SK-N-SH (cell line): ENCODE measurements at places on chromosomes 4 and X. TPM values are rescaled to one million over a fixed set of nuclear protein-coding genes. Genes with fewer than 3 reads are reported as not detected.

DNA sequence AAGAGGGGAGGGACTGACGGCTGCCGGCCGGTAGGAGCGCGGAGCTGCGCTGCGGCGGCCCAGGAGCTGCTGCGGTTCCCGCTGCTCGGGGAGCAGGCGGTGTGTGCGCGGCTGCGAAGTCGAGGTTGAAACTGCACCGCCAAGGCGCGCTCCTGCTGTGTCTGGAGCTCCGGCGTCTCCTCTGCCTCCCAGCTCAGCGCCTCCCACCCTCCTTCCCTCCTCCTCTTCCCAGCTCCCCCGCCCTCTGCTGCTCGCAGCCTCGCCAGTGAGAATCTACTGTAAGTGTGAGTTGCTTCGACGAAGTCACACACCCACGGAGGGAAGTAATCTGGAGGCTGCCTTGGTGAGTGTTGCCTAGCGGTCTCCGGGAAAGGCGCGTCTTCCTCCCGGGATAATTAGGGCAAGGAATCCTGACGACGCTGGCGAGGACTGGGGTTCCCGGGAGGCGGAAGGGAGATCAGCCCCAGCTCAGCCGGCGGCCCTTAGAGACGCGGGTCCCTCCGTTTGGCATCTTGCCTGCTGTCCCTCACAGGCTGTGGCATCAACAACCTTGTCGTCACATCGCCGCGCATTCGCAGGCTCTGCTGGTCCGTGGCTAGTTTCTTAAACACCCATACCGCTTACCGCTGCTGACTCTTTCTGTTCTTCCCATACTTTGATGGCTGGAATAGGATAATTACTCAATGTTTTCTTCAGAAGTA, at the start of gene EPHA5:
TSS of gene EPHA5 (minus strand) at position 159 of the 701 bp plus-strand sequence. CDS start 747 bp downstream, outside the sequence.
- no peak within 1 kb of the TSS for H3K27ac ChIP-seq
- peak within 1 kb of the TSS; percentile 27 for H3K4me3 ChIP-seq
- no peaks in the 10 kb centered on the region for H3K36me3 ChIP-seq
- peak; percentile 69 for DNase-seq
- H3K4me1 ChIP-seq, result peaks cover 6% of the 10 kb centered on the region; the same call in 1 of the 2 replicates

- H3K4me3 ChIP-seq, result no peak overlapping the region
- peaks cover 38% of the 10 kb centered on the region for H3K36me3 ChIP-seq
- no peak for DNase-seq
- H3K27ac ChIP-seq, result no peak overlapping the region
These were observed 13.3 kb downstream of the SPCS3 start for GRCh38 chr4:176333076-176333475.

DNA sequence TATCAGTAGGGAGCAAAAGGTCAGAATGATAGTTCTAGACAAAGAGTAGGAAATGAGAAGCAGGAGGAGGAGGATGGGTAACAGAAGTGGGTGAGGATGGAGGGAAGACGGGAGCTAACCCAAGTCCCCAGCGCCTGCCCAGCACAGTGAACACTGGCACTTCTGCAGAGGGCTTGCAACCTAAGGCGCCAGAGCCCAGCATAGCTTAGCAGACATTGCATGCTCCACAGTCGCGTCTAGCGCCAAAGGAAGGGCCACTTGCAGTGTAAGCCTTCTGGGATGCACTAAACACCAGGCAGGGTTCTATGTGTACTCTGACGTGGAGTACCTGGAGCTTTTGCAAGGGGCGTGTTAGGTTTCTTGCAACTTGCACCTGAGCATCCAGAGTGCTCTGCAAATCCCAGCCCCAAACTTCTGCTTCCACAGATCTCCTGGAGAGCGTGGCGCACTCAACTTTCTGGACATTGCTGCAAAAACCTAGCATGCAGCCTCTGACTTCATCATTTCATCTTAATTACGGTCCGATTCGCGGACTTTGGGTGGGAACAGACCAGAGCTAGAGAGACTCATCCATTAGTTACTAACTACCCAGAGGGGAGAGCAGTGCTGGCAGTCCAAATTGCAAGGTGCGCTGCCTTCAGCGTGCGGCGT, 46.5 kb upstream of the NKAP start:
- no peaks in the 10 kb centered on the region for H3K36me3 ChIP-seq
- H3K27me3 ChIP-seq, result peaks cover 76% of the 10 kb centered on the region
- H3K4me3 ChIP-seq, result no peak overlapping the region
- no peaks in the 10 kb centered on the region; the same call in 1 of the 2 replicates for H3K4me1 ChIP-seq
- no peak for DNase-seq

DNA sequence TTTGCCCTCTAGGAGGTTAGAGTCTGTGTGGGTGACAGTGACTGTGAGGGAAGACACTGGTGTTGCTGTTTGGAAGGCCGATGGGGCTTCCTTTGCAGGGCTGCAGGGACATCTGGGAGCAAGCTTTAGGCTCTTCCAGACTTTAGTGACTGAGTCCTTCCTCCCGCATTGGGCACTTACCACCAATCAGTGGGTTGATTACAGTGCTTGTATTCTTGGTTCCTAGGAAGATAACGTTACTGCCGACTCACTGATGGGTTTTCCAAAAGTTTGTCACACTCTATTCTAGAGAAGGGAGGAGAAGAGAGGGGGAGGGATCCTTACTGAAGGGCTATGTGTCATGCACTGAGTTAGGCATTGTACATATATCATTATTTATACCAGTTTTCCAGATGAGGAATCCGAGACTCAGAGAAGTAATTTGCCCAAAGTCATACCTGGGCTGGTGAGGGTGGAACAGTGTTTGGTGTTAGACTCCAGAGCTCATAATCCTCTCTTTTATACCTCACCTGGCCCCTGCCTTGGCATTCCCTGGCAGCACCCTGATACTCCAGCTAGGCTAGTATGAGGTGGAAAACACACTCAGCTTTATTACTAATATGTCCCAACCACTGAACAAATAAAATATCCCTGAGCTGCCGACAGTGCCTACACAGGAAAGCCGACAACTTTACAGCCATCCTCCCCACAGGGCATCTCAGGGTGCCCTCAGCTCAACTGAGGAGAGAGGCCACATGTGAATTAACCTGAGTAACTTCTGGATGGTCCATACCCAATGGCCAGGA, 3.8 kb downstream of the CHST7 start:
- 0 out of 2 replicates have a peak overlapping the region, but pooled peaks have one; percentile 11 for H3K4me3 ChIP-seq
- H3K27ac ChIP-seq, result no peak overlapping the region
- DNase-seq, result no peak
- H3K27me3 ChIP-seq, result no peaks in the 10 kb centered on the region

- H3K27me3 ChIP-seq, result no peaks in the 10 kb centered on the region
- no peaks in the 10 kb centered on the region for H3K4me1 ChIP-seq
- DNase-seq, result peak; percentile 36
- peaks cover 3% of the 10 kb centered on the region for H3K36me3 ChIP-seq
- no peak overlapping the region for H3K27ac ChIP-seq
- H3K4me3 ChIP-seq, result no peak overlapping the region
These were observed 8.8 kb downstream of the WDR13 start for GRCh38 chrX:48606091-48606490.

DNA sequence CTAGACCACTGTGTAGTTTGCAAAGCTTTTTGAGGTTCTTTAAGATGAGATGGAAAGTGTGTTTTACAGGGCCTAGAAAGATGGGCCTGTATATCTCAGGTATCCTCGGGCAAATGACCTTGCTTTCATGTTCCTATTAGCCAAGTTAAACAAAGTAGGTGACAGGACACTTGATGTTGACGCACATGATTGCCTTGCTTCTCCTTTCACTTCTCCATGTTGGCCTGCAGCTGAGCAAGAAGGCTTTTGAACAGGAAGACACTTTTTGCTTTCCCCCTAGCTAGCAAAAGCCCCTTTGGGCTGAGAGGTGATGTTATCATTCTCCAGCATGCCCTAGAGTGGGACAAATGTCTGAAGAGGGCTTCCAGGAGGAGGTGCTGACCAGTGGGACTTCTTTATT, 202.1 kb downstream of the GPC3 start:
- H3K4me3 ChIP-seq, result no peak overlapping the region
- no peaks in the 10 kb centered on the region for H3K36me3 ChIP-seq
- DNase-seq, result no peak
- no peaks in the 10 kb centered on the region for H3K4me1 ChIP-seq

DNA sequence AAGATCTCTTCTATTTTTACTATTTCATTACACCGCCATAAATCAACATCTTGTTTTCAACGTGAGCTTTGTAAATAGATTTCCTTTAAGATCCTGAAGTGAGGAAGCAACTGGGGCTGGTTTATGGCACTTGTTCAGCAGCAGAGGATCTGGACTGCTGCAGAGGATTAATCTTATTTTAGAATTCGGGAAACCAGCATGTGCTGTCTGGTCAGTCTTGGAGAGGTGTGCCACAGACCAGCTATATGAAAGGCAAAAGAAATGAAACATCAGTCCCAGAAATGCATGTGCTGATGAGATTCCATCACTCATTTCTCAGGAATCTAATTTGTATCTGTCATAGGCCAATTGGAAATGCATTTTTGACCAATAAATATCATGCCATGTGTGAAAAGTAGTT, 23.4 kb downstream of the PRDM8 start:
- no peaks in the 10 kb centered on the region for H3K36me3 ChIP-seq
- H3K4me3 ChIP-seq, result no peak overlapping the region
- no peaks in the 10 kb centered on the region for H3K27me3 ChIP-seq
- peaks cover 8% of the 10 kb centered on the region for H3K4me1 ChIP-seq
- DNase-seq, result no peak
- H3K27ac ChIP-seq, result no peak overlapping the region

DNA sequence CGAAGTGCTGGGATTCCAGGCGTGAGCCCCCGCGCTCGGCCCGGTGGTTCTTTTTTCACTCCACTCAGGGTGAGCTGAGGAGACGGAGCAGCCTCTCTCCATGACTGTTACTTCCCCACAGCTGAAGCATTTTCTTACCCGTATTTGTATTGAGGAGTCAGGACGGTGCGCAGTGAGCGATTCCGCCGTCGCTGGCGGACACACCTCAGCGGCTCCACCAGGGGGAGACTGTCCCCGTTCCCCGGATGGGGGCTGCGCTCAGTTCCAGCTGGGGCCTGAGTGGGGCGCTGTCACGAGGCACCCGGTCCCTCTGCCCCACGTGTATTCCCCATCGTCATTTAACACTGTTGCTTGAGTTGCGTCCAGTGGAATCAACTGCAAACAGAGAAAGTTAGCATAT, 844.0 kb upstream of the FRG1 start:
- no peaks in the 10 kb centered on the region for H3K4me1 ChIP-seq
- no peak overlapping the region for H3K4me3 ChIP-seq
- H3K27me3 ChIP-seq, result no peaks in the 10 kb centered on the region

DNA sequence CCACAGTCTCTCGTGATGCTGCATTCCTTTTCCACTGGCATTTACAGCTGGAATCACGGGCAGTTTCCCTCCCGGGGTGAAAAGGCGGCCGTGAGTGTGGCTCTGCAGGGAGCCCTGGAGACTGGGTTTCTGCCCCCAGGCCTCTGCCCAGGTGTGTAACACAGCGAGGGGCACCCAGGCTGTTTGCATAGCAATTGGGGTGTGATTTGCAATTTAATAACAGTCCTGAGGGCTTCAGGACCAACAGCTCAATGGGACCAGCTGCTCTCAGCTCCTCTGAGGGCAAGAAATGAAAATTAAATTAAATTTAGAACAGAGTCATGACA, 99.0 kb upstream of the SHOX start:
- H3K27ac ChIP-seq, result no peak overlapping the region
- DNase-seq, result no peak
- H3K36me3 ChIP-seq, result no peaks in the 10 kb centered on the region

DNA sequence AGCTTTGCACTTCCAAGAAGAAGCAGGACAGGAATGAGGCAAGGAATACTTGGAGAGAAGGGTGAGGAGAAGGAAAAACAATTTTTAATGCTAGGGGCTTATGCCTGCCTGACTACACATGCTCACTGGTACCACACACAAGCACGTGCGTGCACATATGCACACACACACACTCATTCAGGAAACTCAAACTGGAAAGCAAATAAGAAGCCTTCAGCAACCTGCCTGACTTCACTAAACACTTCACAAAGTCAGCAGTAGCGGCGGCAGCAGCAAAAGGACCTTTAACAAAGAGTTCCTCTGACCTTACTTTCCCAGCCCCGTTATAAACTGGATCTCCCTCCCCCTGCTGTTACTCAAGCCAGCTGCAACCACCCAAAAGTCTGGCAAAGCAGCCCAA, 3.3 kb downstream of the ZDHHC9 start:
- no peaks in the 10 kb centered on the region for H3K36me3 ChIP-seq
- DNase-seq, result no peak
- peaks cover 16% of the 10 kb centered on the region for H3K27me3 ChIP-seq

Gene SMIM10L2A
- 0.08 and 0.15 TPM in 2 replicates for polyA plus RNA-seq

Gene HSFX4
- polyA plus RNA-seq, result not detected in 2 replicates

Gene ENPP6
- not detected in 2 replicates for polyA plus RNA-seq

Gene RASL11B
- 0.54 and 1.2 TPM in 2 replicates for polyA plus RNA-seq

Gene TSPAN6
- polyA plus RNA-seq, result 20.9 and 21.7 TPM in 2 replicates
